Effector CD4-positive, alpha-beta T cell (primary cell): ENCODE measurements at places on chromosomes 2 and 18.

DNA sequence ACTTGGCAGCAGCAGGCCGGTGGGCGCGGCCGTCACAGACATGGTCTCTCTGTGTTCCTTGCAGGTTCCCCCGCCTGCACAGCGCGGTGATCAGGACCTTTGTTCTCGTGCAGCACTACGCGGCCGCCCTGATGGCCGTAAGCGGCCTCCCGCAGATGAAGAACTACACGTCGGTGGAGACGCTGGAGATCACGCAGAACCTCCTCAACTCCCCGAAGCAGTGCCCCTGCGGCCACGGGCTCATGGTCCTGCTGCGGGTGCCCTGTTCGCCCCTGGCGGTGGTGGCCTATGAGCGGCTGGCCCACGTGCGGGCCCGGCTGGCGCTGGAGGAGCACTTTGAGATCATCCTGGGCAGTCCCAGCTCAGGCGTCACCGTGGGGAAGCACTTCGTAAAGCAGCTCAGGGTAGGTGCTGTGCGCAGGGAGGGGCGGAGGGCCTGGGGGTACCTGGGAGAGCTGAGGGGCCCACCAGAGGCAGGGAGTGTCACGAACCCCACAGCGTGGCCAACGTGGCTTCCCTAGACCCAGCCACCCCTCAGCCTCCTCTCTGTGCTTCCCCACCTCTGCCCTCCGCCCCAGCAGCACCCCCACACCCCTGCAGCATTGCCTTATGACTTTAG is 59.3 kb downstream of the NTSR2 start:
- no peak for DNase-seq

GRCh38 chr2:144320491-144320890 is 199.4 kb downstream of the ZEB2 start:
- DNase-seq = peak; percentile 44

- DNase-seq = no peak
These were observed 46.3 kb downstream of the CABLES1 start for GRCh38 chr18:23181547-23181946.

- DNase-seq = no peak
These were observed 205.9 kb upstream of the EPHA4 start for GRCh38 chr2:221778025-221778424.

GRCh38 chr2:49189512-49190225 is 35.4 kb upstream of the FSHR start:
- no peak for DNase-seq

- no peak for DNase-seq
These were observed 201.7 kb upstream of the RBBP8 start for GRCh38 chr18:22731398-22731797.

DNA sequence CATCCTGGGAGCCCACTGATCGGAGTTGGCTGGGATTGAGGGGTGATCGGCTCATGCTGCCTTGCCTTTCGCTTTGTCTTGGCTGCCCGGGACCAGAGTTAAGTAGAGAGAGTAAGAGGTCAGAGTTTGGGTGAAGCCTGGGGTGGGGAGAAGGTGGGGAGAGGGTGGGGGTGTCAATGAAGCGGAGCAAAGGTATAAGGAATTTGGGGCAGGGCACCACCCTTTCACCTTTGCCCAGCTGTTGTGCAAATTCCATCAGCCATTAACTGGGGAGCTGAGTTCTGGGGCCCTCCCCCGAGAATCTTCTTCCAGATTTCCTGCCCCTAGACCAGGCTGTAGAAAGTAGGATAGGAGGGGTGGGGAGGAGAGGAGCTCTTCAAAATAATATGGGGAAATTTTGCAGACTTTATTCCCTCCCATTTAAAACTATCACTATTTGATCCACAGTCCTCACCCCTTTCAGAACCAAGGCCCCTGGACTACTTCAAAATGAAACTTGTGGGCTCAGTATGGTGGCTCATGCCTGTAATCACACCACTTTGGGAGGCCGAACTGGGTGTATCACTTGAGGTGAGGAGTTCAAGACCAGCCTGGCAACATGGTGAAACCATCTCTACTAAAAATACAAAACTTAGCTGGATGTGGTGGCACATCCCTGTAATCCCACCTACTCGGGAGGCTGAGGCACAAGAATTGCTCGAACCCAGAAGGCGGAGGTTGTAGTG is at the start of gene SLC23A3:
Gene SLC23A3, minus strand, starts transcription at position 100 of the 725 bp plus-strand sequence. Its CDS starts 45 bp downstream, at position 55.
- no peak for DNase-seq

DNA sequence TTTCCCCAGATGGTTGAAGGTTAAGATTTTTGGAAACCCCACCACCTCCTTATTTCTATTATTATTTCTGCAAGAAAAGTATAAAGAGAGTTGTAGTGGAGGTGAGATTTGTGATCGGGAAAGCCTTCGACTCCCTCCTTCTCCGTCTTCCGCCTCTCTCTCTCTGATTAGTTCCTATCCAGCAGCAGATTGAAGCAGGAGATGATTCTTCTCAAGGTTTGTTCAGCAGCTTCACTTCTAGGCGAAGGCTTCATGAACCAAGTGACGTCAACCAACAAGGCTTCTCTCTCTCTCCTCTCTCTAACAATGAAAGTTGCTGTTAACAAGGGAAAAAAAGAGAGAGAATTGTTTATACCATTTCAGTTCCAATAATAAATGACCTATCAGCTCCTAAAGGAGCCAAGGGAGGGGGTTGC is at the start of gene BAZ2B:
Gene BAZ2B, minus strand, starts transcription at position 263 of the 416 bp plus-strand sequence. CDS start 137,829 bp downstream, outside the sequence.
- no peak for DNase-seq

- no peak for DNase-seq
These were observed 30.1 kb upstream of the ATL2 start for GRCh38 chr2:38407111-38407682.

- DNase-seq = no peak
These were observed 15.5 kb downstream of the NEURL3 start for GRCh38 chr2:96489663-96490062.

DNA sequence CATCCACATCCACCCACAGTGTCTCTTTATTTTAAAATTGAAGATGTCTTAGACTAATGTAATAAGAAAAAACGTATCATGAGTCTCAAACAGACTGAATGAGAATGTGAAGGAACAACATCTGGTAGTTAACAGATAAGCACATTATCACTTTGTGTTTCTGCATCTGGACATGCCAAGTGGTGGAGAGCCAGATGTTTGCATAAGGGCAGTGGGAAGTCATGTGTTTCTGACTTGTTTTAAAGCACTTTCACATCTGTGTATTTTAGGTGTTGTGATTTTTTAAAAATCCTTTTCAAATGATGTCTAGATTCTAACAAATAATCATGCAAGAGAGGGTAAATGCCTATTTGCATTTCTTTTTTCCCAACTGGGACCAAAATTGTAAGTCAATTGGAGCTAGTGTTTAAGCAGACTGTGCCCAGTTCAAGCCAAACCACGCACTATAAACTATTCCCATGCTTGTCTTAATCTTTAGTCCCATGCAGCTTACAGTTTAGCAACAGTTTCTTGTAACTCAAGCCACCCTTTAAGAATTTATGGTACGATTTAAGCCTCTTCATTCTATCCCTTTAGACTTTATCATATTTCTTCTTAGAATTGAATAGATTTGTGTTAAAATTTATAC is 272.7 kb upstream of the DOK6 start:
- no peak for DNase-seq

DNA sequence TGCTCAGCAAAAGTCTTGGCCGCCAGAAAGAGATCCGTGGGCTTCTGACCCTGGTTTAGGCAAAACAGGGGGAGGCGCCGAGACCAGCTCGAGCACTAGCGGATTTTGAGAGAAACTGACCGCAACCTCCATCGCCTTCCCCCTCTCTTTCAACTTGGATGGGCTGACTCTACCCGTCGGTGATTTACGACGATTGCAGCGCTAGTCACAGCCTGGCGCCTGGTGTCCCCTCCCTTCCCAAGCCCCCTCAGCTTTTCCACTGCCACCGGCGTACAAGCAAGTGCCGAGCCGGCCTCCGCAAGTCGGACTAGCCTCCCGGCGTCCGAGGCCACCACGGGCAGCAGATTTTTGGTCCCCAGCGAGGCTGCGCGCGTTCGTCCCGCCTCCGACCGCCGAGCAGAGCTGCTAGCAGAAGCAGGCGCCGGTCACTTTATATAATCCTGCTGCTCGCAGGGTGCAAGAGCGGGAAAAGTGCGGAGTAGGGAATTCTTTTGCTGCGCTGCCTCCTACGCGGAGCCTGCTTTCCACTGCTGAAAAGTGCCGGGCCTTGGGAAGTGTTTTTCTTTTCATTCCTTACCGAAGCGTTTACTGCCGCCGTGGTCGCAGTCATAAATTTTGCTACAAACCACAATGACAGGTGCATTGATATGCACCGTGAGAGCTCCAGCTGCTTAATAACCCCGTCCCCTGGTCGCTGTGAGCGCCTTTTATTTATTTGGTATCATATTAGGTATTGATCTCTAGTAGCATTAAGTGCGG is 7.7 kb downstream of the HOXD3 start:
- no peak for DNase-seq

GRCh38 chr18:36108196-36108595 is 20.9 kb downstream of the SLC39A6 start:
- no peak for DNase-seq

- DNase-seq = no peak
These were observed 677.4 kb upstream of the HS6ST1 start for GRCh38 chr2:128996078-128996477.

DNA sequence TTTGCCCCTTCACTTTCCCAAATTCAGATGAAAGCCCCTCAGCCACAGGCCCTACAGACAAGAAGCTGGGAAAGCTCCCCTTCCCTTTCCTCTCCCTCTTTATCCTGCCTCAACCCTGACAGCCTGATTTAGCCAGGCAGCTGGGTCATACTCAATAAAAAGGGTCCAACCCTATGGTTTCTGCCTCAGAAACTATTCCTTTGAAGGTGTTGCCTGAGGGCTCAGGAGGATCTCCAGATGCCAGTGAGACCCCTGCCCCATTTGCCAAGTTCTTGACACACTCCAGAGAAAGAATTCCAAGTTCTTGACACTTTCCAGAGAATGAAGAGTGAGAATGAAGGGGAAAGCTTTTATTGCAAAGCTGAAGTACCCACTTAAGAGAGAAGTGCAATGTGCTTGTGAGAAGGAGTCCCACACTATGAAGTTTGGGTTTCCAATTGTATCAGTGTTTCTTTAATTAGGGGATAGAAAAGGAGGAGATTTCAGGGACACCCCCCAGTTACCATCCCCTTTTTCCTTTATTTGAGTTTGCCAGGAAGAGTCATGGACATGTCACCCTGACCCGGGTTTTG is 576.2 kb downstream of the METTL4 start:
- DNase-seq = no peak

- peak; percentile 39 for DNase-seq
These were observed 7.8 kb upstream of the TRABD2A start for GRCh38 chr2:84888401-84889276.

DNA sequence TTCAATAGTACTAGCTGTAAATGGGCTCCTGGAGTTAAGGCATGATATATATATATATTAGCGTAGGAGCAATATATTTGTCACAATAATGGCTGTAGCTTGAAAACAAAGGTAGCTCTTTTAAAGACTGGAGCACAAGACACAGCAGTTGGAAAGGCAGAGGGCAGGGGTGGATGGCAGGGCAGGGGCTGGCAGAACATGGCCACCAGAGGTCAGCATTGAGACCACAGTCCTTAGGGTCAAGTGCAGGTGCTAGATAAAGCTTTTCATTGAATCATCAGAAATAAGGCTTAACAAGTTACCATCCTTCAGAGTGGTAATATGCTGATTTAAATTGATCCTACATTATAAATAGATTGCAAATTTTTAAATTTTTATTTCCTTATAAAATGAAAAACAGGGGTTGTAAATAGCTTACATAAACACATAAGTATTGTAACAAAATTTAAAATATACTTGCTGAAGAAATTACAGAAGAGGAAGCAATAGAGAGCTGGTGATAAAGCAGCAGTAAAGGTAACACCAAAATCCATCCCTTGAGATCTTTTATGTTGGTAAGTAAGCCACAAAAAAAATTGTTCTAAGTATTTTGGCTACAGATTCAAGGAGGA is 161.2 kb upstream of the PIEZO2 start:
- no peak for DNase-seq

DNA sequence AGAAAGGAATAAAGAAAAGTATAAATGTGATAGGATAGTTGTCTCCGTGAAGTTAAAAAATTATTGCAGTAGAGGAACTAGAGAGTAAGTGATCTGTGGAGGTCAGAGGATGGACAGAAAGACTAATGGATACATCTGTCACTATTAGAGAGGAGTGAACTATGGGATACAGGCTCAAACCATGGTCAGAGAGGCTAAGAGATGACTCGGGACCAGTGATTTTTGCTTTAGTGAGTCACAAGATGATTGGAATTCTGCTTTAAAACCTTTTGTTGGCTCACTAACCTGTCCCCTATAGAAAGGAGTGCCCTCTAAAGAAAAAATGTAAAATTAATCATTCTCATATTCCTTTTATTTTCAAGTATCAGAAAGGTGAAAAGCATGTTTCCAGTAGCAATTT is 30.3 kb downstream of the ALMS1 start:
- no peak for DNase-seq

GRCh38 chr2:28607730-28608499 is 112.1 kb downstream of the PLB1 start:
- DNase-seq = no peak

DNA sequence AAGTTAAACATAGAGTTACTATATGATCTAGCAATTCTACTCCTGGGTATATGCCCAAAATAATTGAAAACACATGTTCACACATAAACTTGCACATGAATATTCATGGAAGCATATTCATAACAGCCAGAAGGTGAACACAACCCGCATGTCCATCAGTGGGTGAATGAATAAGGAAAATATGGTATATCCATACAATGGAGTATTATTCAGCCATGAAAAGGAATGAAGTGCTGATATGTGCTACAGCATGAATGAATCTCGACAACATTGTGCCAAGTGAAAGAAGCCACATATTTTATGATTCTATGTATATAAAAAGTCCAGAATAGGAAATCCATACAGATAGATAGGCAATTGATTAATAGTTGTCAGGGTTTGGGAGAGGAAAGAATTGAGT is 15.9 kb downstream of the COL4A4 start:
- DNase-seq = no peak

DNA sequence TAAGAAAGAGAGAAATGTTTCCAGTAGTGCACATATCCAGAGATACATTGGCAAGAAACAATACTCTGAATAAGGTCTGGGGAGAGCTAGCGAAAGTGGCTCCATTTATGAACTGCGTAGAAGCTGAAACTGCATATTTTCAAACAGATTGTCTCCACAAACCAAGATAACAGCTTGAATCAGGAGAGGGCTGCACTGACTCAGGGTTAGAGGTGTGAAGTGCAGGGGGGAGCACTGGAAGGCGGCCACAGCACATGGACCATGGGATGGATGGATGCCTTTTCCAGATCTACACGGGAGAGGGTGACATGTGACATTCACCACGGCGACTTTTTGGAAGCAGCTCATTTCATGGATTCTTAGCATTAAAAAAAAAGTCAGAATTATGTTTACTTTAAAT is 729.4 kb downstream of the RNF144A start:
- DNase-seq = no peak

GRCh38 chr2:241094172-241094571 is 7.9 kb downstream of the MTERF4 start:
- no peak for DNase-seq

GRCh38 chr18:6058941-6059340 is 163.6 kb upstream of the TMEM200C start:
- no peak for DNase-seq
